ENCODE measurements at places on chromosomes 2 and 18. TPM values are rescaled to one million over a fixed set of nuclear protein-coding genes. Genes with fewer than 3 reads are reported as not detected.
A peak's percentile ranks its signal among the peaks of the same experiment; 100 is the strongest.

DNA sequence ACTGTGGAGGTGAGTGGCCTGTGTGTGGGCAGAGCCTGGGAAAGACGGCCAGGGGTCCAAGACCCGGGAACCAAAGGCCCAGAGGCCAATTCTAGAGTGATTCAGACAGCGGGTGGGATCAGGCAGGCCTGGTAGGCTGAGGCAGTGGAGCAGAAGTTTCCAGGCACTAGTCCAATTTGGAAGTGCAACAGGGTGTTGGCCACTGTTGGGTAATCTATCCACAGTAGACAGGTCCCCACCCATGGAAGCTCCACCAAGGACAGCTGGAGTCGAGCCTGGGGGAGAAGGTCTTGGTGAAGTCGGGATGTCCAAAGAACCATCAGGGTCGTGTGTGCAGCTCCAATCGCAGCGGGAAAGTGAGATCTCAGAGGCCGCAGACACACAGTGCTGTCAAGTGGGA lies 125.8 kb upstream of the COPS8 start:
- H3K4me3 ChIP-seq, result no peak overlapping the region
- no peaks in the 10 kb centered on the region for H3K36me3 ChIP-seq
- peak; percentile 1 for DNase-seq

The SULT1C4 gene
- not detected for total RNA-seq

DNA sequence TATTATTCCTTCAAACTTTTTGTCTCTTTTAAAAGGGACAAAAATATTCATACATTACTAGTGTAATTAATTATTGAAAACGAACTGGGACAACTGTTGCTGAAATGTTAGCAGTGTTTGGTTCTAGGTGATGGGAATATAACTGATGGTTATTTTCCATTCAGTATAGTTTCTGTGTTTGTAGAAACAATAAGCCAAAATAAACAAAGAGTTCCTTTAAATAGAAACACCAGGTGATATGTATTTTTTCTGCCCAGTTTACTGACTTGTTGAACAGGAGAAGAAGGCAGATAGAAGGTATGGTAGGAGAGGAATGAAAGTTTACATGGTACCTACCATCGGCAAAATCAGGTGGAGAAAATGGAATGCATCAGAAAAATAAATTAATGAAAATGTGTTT lies 74.2 kb downstream of the LYPD6B start:
- no peaks in the 10 kb centered on the region for H3K4me1 ChIP-seq
- H3K36me3 ChIP-seq, result no peaks in the 10 kb centered on the region
- H3K27me3 ChIP-seq, result peaks cover 20% of the 10 kb centered on the region
- H3K4me3 ChIP-seq, result no peak overlapping the region
- DNase-seq, result no peak

The INPP5D gene
- total RNA-seq, result 157 TPM

GRCh38 chr2:189465478-189465877 lies 24.2 kb downstream of the WDR75 start:
- no peaks in the 10 kb centered on the region for H3K27me3 ChIP-seq
- no peaks in the 10 kb centered on the region for H3K4me1 ChIP-seq
- peaks cover 65% of the 10 kb centered on the region for H3K36me3 ChIP-seq

The ZNF396 gene
- total RNA-seq, result 1.7 TPM

The CAVIN2 gene
- not detected for total RNA-seq

- H3K4me3 ChIP-seq, result no peak overlapping the region
- peaks cover 5% of the 10 kb centered on the region for H3K27me3 ChIP-seq
- H3K36me3 ChIP-seq, result no peaks in the 10 kb centered on the region
- no peak overlapping the region for H3K27ac ChIP-seq
- DNase-seq, result no peak
- no peaks in the 10 kb centered on the region for H3K4me1 ChIP-seq
Measured at GRCh38 chr2:47112665-47113435, 42.3 kb downstream of the STPG4 start.

DNA sequence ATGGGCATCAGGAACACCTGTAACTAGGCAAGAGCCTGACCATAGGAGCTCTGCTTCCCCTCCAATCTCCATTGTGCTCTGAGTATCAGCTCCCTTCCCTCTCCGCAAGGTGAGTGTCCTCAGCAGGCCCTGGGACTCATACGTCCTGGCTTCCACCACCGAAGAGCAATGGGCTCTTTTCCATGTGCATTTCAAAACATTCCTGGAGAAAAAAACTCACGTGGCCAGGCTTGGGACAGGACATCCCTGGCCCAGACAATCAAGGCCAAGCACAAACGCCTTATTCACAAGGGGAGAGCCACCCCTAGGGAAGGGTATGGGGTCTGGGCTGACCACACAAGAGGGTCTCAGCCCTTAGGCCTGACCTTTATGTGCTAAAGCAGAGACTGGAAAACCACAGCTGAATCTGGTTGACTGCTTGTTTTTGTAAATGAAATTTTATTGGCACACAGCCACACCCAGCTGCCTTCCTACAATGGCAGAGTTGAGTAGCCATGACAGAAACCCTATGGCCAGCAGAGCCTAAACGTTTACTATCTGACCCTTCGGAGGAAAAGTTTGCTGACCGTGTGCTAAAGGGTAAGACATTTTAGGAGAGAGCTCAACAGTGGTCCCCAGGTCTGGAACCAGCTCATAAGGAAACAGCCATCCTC lies 175.7 kb upstream of the ARL4C start:
- H3K27me3 ChIP-seq, result peaks cover 7% of the 10 kb centered on the region
- no peaks in the 10 kb centered on the region for H3K4me1 ChIP-seq
- H3K36me3 ChIP-seq, result no peaks in the 10 kb centered on the region

The NEU4 gene
- total RNA-seq, result 0.38 TPM

DNA sequence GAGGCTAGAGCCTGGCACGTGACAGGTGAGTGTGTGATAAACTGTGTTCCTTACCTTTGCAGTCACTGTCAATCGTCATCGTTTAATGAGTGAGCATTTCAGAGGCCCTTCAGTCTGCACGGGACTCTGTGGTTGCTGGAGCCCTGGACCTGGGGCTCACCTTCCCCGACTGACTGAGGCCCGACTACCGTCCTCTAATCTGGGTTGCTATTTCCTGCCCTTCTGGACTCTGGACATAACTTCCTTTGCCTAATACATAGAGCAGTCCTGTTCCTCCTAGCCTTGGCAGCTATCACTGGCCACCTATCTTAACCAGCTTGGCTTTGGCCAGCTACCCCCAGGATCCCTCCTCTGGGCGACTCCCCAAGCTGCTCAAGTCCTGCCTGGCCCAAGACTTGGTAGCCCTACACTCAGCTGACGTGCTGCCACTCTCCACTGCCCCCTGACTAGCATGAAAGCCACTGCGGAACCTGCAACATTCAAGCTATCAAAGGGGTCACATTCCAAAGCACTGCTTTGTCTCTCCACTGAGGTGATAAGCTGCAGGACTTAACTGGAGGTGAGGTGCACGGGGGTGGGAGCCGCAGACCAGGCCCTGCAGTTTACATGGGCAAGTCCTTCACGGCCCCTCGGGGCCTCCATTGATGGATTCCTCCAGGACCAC lies 11.1 kb upstream of the RAB17 start:
- no peaks in the 10 kb centered on the region for H3K27me3 ChIP-seq
- H3K36me3 ChIP-seq, result no peaks in the 10 kb centered on the region
- H3K27ac ChIP-seq, result no peak overlapping the region
